Stimulated activated CD8-positive, alpha-beta memory T cell treated with anti-CD3 and anti-CD28 coated beads, Interleukin-4, amount 100 ng/mL, for 1 hour (primary cell): ENCODE measurements at places on chromosomes 1 and 21.

DNA sequence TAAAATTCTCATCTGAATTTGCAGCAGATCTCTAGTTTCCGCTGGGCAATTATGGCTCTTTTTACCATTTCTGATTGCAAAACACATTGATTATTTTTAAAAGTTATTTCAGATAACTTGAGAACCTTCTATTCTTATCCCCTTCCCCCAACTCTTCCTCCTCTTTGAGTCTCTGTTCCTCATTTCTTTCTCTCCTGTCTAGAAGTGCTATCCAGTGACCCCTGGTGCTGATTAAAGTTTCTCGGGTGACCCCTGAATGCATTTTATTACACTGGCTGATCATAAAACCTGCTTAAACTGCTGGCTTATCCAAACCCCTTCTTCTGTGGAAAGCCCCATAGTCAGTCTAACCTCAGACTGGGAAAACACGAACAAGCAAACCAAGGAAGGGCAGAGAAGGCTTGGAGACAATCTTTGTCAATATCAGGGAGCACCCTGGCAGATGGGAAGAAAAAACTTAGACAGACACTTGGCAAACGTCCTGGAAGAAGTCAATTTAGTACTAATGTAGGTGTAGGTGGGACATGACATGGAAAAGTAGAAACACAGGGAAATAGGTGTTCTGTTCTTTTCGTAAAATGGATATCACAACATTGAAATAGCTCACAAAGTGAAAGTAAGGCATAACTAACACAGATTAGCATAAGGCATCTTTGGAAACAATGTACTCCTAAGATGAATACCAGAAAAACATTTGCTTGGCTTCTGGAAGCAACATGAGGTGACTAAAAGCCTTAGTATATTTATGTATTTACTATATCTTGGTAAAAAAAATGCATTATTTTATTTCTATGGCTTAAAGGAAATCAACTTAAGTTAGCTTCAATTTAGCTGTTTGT is 61.4 kb downstream of the GORAB start:
- no peak for DNase-seq

DNA sequence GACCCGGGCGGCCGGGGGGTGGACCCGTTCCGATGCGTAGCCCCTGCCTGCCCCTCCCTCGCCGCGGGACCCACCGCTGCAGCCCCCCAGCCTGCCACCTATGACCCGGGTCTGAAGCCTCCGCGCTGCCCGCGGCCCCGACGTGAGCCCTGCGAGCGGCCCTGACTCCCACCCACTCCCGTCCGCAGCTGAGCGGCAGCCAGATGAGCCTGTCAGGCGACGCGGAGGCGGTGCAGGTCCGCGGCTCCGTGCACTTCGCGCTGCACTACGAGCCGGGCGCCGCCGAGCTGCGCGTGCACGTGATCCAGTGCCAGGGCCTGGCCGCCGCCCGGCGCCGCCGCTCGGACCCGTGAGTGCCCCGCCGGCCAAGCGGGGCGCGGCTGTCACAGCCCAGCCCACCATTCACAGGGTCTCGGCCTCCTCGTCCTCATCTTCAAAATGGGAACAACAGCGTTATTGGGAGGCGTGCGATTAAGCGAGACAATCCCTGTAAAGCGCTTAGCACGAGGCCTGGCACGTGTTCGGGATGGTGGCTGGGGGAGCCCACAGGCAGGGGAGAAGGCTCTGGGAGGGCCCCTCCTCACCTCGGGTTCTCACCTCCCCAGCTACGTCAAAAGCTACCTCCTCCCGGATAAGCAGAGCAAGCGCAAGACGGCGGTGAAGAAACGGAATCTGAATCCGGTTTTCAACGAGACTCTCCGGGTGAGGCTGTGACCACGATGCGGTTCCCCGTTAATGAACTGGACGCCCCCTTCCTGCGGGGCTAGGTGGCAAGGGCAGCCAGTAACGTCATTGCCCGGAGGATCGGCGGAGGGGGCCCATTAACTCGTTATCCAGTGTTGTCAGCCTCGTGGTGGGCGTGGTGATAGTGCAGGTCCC is 8.2 kb downstream of the SYTL1 start:
- no peak for DNase-seq

- DNase-seq, result no peak
Observed at GRCh38 chr1:221845650-221846371, 103.9 kb upstream of the DUSP10 start.

DNA sequence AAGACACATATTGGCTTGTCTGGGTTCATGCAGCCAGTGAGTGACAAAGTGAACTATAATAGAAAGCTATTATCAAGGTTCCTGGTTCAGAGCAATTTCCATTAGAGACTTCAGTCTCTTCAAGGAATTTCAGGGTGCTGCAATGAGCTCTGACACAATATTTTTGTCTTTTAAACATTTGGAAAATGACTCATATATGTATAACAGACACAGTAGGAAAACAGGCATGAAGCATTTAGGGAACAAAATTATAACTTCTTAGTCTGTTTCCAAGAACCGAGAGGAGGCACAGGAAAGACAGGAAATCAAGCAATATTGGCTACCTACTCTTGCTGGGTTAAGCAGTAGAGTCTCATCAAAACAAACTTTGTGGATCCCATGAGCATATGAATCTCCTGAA is 170.4 kb downstream of the PTPRC start:
- no peak for DNase-seq

DNA sequence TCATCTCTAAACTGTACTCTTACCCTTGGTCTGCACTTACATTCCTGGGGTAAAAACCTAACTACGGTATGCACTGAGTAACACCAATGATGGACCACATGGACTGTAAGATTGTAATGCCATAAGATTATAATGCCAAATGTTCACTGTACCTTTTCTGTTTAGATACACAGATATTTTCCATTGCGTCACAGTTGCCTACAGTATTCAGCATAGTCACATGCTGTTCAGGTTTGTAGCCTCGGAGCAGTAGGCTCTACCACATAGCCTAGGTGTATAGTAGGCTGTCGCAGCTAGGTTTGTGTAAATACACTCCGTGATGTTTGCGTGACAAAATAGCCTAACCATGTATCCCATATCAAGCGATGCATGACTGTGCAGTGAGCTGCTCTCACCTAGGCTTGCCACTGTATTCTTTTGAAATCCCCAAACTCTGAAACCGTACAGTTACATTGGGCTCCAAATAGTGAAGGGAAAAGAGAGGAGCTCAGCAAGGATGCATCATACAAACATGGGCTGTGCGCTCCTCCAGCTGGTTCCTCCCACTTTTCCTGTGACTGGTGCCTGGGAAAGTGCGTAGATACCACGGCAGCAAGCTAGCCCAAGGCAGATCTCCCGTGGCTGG is 35.2 kb downstream of the CFAP57 start:
- DNase-seq, result no peak

GRCh38 chr1:200969726-200970561 is 53.6 kb downstream of the KIF21B start:
- no peak for DNase-seq

DNA sequence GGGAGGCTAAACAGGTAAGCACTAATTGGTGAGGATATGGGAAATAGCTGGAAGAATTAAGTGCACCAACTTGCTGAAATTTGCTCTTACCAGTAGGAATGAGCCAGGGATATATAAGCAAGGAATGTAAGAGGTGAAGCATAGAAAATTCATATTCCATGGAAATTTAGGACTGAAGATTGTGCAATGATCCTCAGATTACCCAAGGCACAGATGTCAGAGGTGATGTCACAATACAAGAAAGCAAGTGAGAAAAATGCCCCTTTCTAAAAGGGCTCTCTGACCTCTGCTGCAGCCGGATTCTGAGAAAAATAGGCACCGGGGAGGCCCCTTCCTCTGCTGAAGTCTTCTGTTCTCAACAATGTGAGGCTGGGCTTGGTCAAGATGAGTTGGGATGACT is 112.3 kb upstream of the ZNF678 start:
- no peak for DNase-seq

- no peak for DNase-seq
Observed at GRCh38 chr1:4126731-4127591, 226.9 kb upstream of the C1orf174 start.

GRCh38 chr1:17773591-17774326 is 18.6 kb downstream of the ACTL8 start:
- no peak for DNase-seq

DNA sequence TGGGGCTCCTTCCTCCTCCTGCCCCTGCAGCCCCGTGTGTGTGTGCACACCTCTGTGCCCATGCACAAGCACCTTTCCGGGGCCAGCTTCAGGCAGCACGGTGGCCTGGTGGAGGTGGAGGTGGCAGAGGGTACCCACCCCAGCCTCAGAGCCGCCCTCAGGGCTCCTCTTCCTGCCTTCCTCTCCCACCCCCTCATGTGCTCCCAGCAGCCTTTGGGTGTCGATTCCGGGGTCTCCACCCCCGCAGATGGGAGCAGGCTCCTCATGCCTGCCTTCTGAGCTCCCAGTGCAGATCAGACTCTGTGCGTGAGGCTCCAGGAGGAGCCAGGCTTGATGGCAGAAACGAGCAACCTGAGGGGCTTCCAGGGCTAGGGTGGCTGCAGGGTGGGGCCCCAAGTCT is 29.2 kb upstream of the PLCH2 start:
- DNase-seq, result no peak

DNA sequence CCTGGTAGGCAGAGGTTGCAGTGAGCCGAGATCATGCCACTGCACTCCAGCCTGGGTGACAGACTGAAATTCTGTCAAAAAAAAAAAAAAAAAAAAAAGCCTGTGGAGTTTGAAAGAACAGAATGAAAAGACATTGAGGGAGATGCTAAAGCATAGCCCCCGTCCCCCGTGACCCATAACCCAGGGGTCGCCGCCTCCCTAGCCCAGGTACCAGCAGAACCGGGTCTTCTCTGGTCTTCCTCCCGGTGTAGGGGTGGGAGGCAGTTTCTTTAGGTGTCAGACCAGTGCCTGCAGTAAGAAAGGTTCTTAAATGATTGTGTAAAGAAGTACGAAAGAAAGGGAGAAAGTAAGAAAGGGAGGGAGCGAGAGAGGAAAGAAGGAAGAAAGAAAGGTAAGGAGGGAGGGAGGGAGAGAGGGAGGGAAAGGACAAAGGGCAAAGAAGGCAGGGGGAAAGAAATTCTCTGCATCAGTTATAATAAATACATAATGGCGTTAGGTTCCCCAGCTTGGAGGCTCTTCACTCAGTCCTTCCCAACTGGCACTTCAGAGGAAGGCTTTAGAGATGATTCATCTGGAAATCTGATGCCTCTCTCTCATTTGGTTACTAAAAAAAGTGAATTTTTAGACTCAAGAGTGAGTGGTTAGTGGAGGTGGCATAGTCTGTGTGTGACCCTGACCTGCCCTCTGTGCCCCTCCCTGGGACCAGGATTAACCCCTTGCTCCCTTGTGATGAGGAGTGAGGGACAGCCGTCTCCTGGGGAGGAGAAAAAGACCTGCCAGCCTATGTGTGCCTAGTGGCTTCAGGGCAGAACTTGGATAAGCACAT is 1.1 kb downstream of the IL24 start:
- no peak for DNase-seq

GRCh38 chr1:193589597-193590040 is 403.2 kb upstream of the B3GALT2 start:
- DNase-seq, result no peak

- no peak for DNase-seq
Observed at GRCh38 chr1:47837866-47838561, 159.2 kb downstream of the TRABD2B start.

DNA sequence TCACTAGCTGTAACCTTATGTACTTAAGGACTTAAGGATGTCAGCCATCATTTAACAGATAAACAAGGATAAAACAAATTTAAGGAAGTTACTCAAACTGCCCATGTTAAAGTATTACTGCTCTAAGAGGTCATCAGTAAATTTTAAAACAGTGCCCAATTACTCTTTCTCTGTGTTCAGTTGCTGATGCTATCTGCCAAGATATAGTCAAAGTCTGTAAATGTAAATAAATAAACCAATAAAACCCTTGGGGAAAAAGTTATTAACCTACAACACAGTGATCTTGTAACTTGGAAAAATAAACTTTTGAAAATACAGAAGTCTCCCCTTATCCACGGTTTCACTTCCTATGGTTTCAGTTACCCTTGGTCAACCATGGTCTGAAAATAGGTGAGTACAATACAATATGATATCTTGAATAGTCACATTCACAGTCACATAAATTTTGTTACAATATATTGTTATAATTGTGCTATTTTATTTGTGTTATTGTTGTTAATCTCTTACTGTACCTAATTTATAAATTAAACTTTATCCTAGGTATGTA is 501.8 kb downstream of the LMO4 start:
- DNase-seq, result no peak

DNA sequence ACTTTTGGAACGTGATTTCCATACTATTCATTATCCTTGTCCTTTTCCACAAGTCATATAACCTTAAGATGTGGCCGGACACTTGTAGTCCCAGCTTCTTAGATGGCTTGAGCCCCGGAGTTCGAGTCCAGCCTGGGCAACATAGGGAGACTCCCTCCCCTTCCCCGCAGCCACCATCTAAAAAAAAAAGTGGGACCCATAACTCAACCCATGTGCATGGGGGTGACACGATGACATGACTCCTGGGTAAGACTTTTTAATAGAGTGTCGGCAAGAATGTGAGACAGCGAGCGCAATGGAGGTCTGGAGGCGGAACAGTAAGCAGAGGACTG is 25.7 kb downstream of the MIA3 start:
- no peak for DNase-seq

DNA sequence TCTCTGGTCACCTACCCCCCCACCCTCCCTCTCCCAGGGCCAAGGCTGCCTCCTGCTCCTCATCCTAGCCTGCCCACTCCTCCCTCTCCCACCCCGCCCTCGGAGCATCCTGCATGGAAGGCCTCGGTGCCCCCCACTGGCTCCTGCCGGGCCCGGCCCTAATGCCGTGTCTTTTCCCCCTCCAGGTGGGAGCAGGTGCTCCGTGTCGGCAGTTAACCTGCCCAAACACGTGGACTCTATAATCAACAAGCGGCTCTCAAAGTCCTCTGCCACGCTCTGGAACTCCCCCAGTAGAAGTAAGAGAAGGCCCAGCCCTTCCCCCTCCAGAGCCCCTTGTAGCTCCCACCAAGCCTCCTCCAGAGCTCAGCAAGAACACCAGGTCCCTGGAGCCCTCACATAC is 18.8 kb downstream of the MAP7D1 start:
- DNase-seq, result no peak

GRCh38 chr1:198157847-198158725 is 1.3 kb downstream of the NEK7 start:
- DNase-seq, result no peak

- DNase-seq, result no peak
Observed at GRCh38 chr1:27831568-27832410, 1.2 kb downstream of the PPP1R8 start.

GRCh38 chr1:231778009-231778719 is 151.6 kb downstream of the DISC1 start:
- no peak for DNase-seq

GRCh38 chr1:154865442-154866256 is 4.4 kb downstream of the KCNN3 start:
- no peak for DNase-seq

GRCh38 chr1:227920426-227920825 is 27.3 kb downstream of the WNT9A start:
- no peak for DNase-seq

GRCh38 chr1:202762019-202762418 is 46.2 kb downstream of the KDM5B start:
- DNase-seq, result no peak
